A549 (cell line): ENCODE measurements at places on chromosomes 1 and 21.
A peak's percentile ranks its signal among the peaks of the same experiment; 100 is the strongest.

- no peak for DNase-seq
These were observed 208.3 kb downstream of the DSCAM start for GRCh38 chr21:40638466-40639251.

DNA sequence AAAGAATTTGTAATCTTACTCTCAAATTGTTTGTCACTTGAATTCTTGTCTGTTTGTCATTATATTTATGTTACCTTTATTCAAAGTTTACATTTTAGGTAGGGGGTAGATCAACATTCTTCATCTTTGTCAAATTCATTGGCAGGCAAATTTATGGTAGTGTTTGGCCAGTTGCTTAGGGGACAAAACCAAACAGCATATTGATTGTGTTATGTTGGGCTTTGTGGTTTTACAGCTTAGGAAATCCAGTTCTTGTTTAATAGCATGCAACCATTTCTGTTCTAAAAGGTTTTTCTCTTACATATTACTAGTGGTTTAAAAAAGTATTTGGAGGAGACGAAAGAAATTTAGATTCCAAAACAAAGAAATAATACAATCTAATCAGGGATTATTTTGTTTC, 91.4 kb downstream of the HMCN1 start:
- DNase-seq, result no peak

DNA sequence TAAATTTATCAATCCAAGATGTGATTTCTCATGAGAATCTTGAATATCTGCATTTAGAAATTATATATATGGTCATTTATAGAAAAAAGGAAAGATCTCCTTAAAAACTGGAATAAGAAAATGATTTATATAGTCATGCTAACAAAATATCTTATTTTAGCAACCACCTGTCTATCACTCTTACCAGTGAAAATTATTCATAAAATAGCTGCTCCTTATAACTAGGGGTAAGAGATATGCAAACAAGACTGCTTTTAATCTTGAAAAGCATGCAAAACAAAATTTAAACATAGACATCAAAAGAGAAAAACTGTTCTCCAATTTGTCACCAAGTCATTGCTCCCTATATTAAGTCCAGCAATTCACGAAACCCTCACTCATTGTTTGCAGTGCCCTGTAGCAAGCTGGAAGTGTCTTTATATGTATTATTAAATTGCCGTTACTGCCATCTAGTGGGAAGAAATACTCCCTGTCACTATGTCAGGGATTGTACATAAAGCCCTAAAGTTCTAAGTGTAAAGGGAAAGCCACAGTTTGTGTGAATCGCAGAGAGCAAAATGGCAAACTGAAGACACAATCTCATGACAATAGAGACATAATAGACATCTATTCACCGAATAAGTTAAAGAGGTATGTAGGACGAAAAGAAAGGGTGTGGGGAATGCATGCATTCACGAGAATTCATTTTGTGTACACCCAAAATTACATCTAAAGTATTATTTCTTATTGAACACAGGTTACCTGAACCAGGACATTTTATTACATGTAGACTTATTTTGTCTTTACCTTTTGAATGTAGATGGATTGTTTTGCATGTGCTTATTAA, 600.5 kb downstream of the USP25 start:
- DNase-seq, result peak; percentile 1

GRCh38 chr1:17588048-17588871, 48.8 kb downstream of the ARHGEF10L start:
- DNase-seq, result peak; percentile 38

GRCh38 chr1:7839526-7839925, 13.3 kb downstream of the UTS2 start:
- no peak for DNase-seq

DNA sequence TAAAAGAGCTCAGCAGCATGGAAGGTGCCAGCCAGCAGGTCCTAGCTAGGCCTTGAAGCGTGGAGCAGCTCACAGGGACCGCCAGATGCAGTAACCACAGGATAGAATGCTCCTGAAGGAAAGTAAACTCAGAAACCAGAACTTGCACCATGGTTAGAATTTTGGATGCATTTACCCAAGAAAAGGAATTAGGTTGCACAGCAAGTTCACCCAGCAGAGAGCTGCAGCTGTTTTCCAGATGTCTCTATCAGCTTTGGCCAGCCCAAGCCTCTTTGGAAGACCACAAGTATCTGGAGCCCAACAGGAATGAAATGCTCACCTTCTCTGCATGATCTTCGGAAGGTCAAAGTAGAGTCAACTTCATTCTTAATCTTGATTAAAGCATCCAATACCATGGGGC, 21.0 kb upstream of the ATP13A2 start:
- DNase-seq, result no peak

GRCh38 chr1:78047106-78047505, 1.3 kb downstream of the GIPC2 start:
- no peak for DNase-seq

GRCh38 chr1:234322979-234323378, 50.3 kb upstream of the COA6 start:
- DNase-seq, result no peak

DNA sequence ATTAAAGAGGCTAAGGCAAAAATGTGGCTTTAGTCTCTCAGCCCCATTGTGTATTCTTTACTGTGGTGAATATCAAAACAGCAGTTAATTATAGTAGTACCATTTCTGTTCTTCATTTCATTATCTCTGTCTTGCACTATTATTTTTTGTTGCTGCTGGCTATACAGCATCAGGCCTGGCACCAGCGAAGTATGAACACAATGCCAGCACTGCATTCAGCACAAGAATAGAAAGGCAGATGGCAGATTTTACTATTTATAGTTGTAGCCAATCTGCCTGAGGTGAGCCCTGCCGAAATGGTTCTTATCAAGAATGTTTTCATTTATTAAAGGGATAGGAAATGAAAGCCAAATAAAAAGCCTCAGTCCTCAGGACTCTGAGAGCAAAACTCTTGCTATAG, 72.1 kb downstream of the GPR52 start:
- no peak for DNase-seq

- DNase-seq, result no peak
These were observed 7.9 kb upstream of the AK5 start for GRCh38 chr1:77273891-77274290.

- DNase-seq, result no peak
These were observed 15.0 kb downstream of the PDE9A start for GRCh38 chr21:42668298-42668992.

DNA sequence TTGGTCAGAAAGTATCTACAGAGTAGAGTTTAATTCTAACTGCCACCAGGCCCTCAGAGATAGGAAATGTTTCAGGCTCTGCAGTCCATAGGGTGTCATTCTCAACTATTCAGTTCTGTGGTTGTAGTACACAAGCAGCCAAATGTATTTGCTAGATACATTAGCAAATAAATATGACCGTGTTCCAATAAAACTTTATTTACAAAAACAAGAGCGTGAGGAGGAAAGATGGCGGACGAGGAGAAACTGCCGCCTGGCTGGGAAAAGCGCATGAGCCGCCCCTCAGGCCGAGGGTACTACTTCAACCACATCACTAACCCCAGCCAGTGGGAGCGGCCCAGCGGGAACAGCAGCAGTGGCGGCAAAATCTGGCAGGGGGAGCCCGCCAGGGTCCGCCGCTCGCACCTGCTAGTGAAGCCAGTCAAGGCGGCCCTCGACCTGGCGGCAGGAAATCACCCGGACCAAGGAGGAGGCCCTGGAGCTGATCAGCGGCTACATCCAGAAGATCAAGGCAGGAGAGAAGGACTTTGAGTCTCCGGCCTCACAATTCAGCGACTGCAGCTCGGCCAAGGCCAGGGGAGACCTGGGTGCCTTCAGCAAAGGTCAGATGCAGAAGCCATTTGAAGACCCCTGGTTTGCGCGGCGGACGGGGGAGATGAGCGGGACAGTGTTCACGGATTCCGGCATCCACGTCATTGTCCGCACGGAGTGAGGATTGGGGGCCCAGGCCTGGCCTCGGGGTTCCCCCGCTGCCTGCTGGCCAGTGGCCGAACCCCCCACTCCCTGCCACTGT, 286.1 kb downstream of the LRRC40 start:
- DNase-seq, result no peak

- DNase-seq, result no peak
These were observed 28.1 kb upstream of the CSF1 start for GRCh38 chr1:109882288-109883245.

- no peak for DNase-seq
These were observed 315.0 kb downstream of the TGFB2 start for GRCh38 chr1:218659911-218660677.

DNA sequence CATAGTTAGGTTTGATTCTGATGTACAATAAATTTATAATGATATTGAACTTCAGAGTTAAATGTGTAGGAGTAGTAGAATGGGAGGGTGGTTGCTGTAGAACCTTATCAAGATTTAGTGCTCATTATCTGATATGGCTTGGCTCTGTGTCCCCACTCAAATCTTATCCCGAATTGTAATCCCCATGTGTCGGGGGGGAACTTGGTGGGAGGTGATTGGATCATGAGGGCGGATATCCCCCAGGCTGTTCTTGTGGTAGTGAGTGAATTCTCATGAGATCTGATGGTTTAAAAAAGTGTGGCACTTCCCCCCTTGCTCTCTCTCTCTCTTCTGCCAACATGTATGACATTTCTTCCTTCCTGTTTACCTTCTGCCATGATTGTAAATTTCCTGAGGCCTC, 265.5 kb downstream of the GRIK1 start:
- no peak for DNase-seq

GRCh38 chr1:59751801-59752200, 62.9 kb upstream of the HOOK1 start:
- DNase-seq, result no peak

GRCh38 chr1:19344372-19344810, 32.3 kb downstream of the SLC66A1 start:
- peak; percentile 44 for DNase-seq
